ENCODE measurements at places on chromosomes 6 and 20.

DNA sequence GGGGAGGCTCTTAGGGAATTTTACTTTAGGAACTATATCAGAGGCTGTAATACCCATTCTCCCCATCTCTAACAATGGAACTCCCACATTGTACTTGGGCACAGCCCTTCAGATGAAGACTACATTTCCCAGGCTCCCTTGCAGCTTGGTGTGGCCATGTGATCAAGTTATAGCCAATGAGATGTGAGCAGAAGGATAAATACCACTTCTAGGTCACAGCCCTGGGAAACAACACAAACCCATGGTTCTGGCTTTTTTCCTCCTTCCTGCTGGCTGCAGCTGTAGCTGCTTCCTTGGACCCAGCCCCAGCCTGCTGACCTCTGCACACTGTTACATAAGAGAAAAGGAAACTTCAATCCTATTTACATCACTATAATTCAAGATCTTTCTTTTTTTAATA is 445.9 kb upstream of the JARID2 start:
- DNase-seq = peak; percentile 88

DNA sequence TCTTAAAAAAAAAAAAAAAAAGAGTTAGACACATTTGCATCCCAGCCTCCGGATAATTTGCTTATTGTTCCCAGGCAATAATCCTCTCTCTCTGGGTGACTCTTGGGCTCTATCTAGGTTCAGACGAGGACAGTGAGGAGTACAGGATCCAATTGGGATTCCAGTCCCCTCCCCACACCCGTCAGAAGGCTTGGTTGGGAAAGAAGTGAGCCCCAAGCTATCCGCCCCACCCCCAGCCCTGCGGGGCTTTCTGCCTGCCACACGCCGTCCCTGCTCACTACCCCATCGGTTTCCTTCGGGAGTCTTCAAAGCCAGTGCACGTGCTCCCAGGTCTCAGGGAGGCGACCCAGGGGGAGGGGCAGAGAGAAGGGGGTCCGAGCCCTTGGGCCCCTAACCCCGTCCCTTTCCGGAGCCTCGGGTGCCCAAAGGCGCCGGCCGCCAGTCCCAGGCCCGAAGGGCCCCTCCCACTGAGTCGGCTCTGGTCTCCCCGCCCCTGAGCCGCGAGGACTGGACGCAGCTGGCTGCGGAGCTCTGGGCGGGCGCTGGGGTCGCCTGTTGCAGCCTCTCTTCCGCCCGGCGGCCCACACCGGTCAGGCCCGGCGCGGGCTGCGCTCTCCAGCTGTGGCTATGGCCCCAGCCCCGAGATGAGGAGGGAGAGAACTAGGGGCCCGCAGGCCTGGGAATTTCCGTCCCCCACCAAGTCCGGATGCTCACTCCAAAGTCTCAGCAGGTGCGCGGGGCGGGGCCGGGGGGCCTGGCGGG is 2.5 kb downstream of the MYMX start:
- peak; percentile 28 for DNase-seq

- no peak for DNase-seq
Observed at GRCh38 chr6:55897346-55897745, 22.0 kb upstream of the BMP5 start.

DNA sequence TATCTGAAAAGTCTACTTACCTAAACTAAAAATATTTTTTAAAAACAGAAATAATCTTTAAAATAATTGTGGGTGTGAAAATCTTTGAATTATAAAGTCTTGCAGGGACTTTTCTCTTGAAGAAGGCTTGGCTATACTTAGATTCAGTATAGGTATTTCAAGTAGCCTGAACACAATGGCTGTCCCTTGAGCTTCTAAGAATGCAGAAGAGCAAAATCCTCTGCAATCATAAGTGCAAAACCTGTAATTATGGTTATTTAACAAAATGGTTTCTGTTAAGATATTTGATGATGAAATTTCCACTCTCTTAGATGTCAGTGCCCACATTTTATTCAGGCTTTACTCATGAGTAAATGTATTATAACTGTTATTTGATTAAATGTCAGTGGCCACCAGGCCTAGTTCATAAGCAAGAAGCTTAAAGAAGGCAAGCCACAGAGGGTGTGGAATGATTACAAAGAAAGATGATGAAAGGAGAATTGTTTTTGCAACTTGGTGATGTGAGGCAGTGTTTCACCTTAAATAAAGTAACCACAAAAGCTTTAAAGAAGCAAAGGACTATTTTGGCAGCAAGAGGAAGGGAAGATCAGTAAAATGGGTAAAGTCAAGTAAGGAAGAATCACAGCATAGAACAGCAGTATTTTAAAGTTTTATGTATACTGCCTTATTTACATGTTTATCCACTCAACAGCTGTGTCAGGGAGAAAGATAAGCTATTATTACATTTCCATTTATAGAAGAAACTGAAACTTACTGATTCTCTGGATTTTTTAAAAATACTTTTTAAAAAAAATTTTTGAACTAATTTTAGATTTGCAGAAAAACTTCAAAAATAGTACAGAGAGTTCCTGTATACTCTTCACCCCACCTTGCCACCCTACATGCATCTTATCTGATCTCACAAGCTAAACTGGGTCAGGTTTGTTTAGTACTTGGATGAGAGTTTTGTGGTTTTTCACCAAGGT is 351.2 kb upstream of the RUNX2 start:
- peak; percentile 17 for DNase-seq

- DNase-seq = no peak
Observed at GRCh38 chr20:61881861-61882260, 183.8 kb downstream of the TAF4 start.

DNA sequence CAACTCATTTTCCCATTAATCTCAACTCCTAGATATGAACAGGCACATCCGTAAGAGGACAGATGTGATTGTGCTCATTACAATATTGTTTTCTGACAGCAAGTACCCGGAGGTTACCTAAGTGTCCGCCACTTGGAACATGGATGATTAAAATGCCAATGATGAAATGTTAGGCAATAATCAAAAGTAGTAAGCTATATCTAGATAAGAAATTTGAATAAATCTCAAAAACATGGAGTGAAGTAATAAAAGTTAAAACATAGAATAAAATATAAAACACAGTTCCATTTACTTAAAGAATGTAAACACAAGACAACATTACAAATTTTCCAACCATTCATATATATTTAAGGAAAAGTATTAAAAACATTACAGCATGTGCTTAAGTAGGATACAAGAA is 59.2 kb upstream of the LY86 start:
- no peak for DNase-seq

DNA sequence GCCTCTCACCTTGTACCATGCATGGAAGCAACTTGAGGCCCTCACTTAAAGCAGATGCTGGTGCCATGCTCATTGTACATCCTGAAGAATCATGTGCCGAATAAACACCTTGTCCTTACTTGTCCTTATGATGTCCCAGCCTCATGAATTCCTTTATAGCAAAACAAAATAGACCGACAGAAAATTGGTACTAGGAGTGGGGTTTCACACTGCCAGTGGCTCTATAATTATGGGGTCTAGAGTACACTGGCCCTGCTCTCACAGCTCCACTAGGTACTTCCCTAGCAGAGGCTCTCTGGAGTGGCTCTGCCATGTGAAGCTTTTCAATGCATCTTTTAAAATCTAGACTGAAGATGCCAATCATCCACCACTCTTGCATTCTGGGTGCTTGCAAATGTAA is 101.2 kb downstream of the HTR1B start:
- DNase-seq = no peak

DNA sequence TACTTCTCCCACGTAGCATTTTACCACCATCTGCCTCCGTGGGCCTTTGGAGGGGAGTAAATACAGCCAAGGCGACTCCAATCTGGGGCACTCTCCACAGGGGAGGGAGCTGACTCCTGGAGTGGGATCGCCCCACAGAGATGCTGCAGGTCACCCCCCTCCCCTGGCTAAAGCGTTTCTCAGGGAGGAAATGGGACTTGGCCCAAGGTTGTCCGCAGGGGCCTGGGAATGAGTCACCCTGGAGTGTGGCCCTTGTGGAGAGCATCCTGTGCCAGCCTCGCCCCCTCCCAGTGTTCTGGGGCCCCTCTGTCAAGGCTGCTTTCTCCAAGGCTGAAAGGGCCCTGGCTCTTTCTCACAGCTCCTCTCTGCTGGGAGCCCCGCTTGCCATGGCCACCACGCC is 84.5 kb upstream of the QKI start:
- DNase-seq = peak; percentile 15

DNA sequence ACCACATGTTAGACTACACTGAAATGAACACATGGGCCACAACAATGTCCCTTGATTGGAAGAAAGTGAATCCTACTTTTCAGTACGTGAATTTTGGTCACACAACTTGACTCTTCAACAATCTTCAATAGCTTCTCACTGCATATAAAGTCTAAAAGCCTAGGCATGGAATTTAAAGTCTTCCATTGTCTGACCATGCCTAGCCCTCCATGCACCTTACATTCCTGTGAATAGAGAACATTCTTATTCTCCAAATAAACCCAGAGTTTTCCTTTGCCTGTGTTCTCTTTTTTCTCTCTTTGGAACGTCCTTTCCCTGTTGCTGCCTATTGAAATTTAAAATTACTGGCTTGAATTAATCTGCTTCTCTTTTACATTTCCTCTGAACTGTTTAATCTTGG is 207.5 kb downstream of the ASCC3 start:
- no peak for DNase-seq

DNA sequence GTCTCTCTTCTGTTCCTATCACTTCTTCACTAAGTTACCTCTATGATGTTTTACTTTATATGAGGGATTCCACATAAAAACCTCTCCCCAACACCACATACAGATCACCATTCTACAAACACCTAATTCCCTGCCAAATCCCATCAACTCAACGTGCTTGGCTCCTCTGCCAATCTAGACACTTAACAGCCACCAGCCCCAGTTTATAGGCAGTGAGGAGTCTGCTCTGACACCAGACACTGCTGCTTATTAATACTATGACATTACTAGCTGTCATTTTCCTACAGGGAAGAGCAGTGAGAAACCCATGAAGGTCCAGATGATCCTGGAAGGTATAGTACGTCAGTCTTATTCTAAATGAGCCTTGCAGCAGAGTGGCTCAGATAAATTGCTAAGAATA is 104.3 kb downstream of the CHD6 start:
- DNase-seq = no peak

DNA sequence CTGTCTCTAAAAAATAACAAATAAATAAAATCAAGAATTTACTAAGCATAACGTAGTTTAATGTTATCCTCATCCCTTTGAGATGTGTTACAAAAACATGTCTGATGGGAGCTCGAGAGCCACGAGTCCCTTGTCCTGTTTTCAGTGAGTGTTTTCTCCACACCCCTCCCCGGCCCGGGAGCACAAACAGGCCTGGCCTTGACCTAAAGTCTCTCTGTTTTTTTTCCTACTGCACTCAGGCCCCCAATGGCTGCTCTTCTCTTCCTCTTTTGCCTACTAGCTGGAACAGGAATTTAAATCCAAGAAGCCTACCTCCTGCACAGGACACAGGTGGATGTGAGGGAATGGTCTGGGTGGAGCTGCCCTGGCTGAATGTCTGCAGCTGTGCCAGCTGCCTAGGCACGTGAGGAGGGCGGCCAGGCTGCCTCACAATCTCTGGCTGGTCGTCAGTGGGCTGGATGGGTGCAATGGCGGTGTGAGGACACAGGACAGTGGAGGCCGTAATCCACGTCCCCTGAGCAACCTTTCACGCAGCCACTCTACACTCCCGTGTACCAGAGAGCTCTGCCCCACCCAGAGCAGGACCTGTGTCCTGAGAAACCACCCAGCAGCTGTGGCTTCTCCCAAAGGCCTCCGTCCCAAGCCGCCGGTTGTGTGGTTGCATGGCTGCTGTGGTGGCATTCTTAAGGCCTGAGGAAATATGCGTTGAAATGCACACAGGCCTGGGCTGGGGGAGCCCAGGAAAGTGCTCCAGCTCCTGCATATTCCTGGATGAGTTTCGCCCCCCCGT is 117.5 kb downstream of the FAM120B start:
- no peak for DNase-seq

GRCh38 chr20:10064611-10065010 is 29.8 kb downstream of the ANKEF1 start:
- DNase-seq = peak; percentile 33

- DNase-seq = no peak
Observed at GRCh38 chr6:15023448-15023847, 222.4 kb upstream of the JARID2 start.

GRCh38 chr6:111711476-111711875 is 105.8 kb upstream of the TRAF3IP2 start:
- no peak for DNase-seq

DNA sequence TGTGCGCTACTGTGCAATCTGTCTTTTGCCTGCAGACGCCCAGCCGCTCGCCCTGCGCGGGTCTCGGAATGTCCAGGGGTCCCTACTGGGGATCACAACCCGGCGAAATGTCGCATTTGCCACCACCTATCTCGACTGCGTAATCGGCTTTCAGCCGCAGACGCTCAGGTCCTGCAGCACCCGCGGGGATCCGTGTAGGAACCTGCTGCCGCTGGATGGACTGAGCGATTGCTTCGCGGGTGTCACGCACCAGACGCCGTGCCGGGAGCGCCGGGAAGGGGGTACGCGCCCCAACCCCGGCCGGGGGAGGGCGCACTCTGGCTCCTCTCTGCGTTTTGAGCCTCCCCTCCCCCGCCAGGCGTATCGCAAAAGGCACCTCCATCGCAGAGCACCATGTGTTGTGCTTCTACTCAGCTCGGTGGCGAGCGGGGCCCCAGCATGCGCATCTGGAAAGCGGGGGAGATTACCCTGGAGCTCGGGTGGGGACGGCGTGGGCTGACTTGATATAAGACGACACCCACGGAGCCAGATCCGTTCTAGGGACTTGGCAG is 747 bp upstream of the PTPRA start:
- peak; percentile 54 for DNase-seq

DNA sequence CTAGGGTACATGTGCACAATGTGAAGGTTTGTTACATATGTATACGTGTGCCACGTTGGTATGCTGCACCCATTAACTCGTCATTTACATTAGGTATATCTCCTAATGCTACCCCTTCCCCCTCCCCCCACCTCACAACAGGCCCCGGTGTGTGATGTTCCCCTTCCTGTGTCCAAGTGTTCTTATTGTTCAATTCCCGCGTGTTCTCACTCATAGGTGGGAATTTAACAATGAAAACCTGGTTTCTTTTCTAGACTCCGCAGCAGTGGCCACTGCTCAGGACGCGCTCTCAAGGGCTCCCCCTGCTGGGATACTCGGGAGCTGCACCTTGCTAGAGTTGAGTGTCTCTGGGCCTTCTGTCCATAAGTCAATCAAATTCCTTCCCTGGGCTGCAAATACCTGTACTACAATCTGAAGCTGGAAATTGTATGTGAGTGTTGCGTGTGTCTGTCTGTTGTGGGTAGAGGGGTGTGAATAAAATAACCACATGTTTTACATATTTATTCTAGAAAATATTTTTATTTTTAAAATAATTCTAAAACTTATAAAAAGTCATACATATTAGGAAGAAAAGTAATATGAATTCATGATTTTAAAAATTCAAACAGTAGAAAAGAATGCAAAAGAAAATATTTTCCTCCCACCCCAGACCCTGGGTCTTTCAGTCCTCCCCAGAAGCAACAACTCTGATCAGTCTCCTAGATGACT is 8.2 kb upstream of the CEP250 start:
- peak; percentile 78 for DNase-seq

- no peak for DNase-seq
Observed at GRCh38 chr6:56318851-56319250, 71.5 kb upstream of the COL21A1 start.

Measured in fibroblast of mammary gland (primary cell).